ENCODE measurements at places on chromosomes 7 and 10.

DNA sequence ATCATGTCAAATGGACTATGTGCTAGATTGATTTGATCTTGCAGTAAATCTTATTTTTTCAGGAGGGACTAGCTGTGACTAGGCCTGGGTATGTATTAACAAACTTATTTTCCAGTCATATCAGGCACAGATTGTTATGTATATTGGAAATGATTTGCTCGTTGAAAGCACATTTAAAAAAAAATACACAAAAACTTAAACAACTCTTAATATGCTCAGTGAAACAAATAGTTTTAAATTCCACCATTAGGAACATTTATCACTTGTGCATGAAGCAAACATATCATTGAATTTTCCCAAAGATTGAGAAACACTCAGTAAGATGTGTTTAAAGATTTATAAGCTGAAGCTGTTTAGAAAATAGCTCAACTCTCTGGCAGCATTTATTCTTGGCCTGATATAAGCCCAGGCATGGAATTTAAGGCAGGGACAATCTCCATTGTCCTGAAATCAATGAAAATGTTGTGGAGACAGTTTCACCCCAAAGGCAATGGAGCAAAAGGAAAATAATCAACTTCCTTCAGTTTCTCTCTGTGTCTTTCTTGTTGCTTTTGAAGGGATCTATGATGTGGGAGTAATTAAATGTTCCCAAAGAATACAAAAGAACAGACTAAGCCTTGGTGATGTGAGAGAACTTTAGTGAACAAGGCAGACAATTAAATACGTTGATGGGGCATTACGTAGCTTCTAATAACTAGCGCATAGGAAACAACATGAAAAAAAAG, 250.3 kb downstream of the GPR37 start:
- no peak for DNase-seq

DNA sequence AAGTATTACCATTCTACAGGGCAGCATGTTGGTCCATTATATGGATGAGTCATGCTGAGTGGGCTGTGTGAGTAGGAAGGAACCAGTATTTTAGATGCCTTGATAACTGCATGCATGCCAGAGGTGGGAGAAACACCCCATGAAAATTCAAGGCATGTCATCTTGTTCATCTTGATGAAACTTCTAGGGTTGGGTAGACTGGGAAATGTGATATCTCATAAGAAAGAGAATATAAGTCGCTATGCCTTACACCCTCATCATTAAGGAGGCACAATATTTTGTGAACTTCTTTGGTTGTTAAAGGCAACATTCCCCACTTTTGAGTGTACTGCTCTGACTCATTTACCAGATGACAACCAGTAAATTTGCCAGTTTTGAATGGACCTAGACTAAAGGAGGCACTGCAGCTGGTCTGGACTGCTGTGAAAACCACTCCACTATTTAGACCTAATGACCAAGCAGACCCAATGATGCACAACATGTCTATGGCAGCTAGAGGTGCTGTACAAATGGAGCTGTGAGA, 48.0 kb downstream of the ZNF365 start:
- DNase-seq = peak; percentile 81

GRCh38 chr10:7546385-7546967, 120.3 kb downstream of the ITIH5 start:
- DNase-seq = no peak

DNA sequence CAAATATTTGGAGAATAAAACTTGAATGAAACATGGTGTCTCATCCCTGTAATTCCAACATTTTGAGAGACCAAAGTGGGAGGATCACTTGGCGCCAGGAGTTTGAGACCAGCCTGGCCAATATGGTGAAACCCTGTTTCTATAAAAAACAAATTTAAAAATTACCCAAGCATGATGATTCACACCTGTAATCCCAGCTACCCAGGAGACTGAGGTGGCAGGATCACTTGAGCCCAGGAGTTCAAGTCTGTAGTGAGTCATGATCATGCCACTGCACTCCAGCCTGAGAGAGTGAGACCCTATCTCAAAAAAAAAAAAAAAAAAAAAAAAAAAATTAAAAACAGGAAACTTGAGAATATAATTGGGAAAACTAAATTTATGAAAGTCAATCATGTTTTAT, 481.1 kb downstream of the SEMA3D start:
- no peak for DNase-seq

GRCh38 chr7:55838595-55838994, 24.0 kb downstream of the SEPTIN14 start:
- DNase-seq = no peak

GRCh38 chr10:8840356-8840755, 785.9 kb downstream of the GATA3 start:
- DNase-seq = no peak

DNA sequence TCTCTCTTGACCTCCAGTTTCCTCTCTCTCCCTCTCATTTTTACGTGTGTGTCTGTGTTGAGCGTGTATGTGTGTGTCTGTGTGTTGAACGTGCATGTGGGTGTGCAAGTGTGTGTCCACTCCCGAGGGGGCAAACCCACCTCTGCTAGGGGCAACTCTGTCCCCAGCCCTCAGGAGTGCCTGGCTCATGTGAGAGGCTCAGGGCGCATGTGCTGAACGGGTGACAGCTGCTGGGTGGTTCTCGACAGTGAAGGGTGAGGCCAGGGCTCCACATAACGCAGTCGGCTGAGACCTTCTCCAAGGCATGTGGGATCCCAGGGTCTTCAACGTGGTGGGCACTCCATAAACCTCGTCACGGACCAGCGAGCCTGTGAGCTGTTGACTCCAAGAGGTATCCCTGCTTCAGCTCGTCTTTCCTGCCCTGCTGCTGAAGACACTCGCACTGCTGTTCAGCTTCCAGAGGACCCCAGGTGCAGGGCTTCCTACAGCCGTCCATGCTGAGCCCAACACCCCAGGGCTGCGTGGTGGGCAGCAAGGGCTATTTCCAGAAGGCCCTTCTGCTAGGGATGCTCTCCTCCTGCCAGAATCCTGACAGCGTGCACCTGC, 361.6 kb upstream of the SHH start:
- no peak for DNase-seq

DNA sequence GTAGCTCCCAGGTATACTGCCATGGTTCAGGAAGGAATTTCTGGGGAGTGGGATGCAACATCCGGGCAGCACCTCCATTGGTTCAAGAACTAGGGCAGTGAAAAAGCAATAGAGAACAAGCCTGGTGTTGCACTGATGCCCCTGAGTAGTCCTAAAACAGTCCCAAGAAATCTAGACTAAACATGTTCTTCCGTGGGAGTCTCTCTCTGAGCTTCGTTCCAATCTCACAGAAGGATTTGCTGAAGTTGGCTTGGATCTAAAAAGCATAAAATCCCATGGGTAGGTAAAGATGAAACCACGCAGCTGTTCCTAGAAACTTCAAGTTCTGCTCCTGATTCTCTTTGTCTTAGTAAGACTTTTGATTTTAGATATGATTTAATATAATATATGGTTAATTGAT, 154.5 kb downstream of the PLXDC2 start:
- no peak for DNase-seq

- DNase-seq = no peak
Measured at GRCh38 chr7:140641524-140642195, 1.0 kb upstream of the DENND2A start.

GRCh38 chr7:145624618-145625017, 492.0 kb upstream of the CNTNAP2 start:
- peak; percentile 59 for DNase-seq

DNA sequence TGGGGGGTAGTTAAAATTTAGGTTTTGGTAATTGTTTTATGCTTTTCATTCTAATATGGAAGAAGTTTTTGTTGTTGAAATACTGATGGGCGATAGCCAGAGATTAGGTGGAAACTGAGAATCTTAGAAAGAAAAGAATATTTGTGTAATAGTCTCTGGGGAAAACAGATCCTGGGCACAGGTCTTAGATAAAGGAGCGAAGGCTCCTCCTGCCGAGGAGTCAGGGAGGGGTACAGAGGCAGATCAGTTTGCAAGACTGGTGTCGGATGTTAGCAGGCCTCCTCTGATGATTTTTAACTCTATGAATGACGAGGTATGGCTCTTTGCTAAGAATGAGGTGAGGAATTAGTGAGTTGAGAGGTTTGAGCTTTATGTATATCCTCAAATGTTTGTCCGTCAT, 339.7 kb downstream of the HGF start:
- DNase-seq = no peak

DNA sequence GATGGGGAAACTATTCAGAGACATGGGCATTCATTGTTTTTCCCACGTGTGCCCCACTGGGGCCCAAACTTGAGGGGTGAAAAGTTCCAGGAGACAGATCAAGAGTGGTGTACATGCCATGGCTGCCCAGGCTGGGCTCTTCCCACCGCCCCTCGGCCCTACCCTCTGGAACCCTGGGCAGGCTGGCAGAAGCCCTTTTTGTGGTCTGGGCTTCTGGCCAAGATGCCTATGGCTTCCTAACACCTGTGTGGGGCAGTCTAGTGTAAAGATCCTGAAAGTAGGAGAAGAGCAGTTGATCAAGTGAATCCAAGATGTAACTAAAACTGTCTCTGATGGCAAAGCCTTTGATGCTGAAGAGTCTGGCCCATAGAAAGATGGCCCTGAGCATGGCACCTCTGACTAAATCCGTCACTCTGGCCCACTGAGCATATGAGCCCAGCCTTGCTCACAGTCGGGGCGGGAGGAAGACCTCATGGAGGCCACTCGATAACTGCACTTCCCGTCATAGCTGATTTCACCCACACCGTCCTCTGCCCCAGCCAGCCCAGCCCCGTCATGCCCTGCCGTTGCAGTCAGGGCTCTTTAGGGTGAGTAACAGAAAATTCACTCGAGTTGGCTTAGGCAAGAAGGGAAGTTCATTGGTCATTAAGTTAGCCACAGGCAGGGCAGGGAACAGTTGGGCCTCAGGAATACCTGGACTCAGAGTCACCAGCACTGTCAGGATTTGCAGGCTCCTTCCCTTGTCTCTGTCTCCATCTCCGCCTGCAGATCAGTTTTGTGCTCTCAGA, 37.9 kb upstream of the MTPAP start:
- no peak for DNase-seq

- DNase-seq = peak; percentile 25
Measured at GRCh38 chr7:27066148-27066547, 29.7 kb downstream of the HOXA1 start.

- no peak for DNase-seq
Measured at GRCh38 chr7:101677797-101678479, 48.8 kb upstream of the MYL10 start.

GRCh38 chr10:92822060-92822634, 26.2 kb upstream of the EXOC6 start:
- DNase-seq = peak; percentile 38

DNA sequence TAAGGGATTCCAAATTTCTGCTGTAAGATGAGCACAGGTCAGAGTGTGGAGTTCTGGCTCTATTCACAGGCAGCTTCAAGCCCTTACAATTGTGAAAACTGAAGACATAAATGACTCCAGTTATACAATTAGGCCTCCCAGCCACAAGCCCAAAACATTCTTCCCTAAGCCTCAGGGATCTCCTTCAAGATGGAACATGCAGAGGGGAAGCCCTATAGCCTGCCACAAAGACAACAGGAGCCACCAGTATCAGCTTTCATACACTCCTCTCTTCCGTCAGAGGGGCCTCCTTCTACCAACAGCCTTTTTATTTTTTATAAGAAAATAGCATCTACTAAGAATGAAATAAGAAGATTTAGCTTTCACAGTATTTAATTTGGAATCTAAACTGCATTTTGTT, 46.5 kb downstream of the DLD start:
- no peak for DNase-seq

DNA sequence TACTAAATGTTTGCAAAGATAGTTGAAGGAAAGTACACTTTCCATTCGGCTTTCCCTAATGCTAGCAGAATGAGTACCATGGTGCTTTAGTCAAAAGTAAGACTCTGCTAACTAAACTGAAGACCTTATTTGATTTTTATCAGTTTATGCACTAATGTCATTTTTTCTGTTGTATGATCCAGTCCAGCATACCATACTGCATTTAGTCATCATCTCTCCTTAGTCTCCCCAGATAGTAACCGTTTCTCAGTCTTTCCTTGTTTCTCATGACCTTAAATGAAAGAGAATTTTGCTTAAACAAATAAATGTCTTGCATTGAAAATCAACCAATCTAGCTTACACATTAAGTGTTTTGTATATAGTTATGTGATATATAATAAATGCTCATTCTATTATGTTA, 529.5 kb upstream of the SEMA3D start:
- no peak for DNase-seq

GRCh38 chr10:121433965-121434364, 164.3 kb downstream of the FGFR2 start:
- no peak for DNase-seq

DNA sequence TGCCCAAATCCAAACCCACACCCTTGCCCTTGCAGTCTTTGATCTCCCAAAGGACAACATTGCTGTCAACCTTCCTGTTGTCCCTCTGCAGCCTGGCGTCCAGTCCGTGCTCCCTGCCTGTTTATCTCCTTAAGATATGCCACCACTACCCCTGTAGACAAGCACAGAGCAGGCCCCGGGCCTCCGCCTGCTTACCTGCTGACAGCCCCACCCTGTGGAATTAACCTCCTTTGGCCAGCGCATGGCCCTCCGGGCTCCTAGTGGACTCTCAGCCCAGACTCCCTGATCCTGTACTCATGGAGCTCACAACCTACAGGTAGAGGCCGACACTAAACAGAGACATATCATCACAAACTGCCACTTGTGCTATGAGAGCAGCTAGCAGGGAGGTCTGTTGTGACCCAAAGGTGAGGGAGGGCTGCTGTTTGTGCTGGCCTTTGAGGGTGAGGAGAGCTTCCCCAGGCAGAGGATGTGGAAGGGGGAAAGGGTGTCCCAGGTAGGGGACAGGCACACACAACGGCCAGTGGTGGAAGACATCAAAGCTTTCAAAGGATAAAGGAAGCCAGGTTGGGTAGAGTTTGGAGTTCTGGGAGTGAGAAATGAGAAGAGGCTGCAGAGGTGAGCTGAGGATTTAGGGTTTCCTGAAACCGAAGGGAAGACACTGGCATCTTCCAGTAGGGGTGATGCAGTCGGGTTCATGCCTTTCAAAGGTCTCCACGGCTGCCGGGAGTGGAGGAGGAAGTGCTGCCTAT, 174.5 kb upstream of the ZMIZ1 start:
- no peak for DNase-seq

GRCh38 chr10:14039968-14040668, 290.6 kb downstream of the FRMD4A start:
- DNase-seq = peak; percentile 47

GRCh38 chr10:122854648-122855047, 9.0 kb upstream of the CUZD1 start:
- DNase-seq = peak; percentile 68

GRCh38 chr10:129440247-129440646, 26.8 kb upstream of the MGMT start:
- DNase-seq = no peak

- no peak for DNase-seq
Measured at GRCh38 chr10:80397014-80397413, 11.3 kb upstream of the PRXL2A start.

DNA sequence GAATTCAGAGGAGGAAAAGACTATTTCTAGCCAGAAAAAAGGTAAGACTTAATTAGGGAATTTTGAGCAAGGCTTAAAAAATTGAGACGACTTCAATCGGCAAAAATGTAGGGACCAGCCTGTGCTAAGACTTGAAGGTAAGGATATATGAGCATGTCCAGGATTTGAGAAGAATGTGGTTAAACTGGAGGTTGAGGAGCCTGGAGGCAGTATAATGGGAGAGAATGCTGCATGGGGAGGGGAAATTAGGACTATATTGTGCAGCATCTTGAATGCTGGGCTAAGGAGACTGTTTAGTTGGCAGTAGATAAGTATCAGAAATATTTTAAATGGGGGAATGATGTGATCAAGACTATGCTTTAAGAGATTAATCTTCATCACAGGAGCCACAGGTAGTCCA, 53.1 kb upstream of the PCGF5 start:
- no peak for DNase-seq

Data from stromal cell of bone marrow (primary cell).